ENCODE measurements at places on chromosomes 3 and 15.
A peak's percentile ranks its signal among the peaks of the same experiment; 100 is the strongest.

- DNase-seq, result no peak
Measured at GRCh38 chr3:14967285-14967684, 19.9 kb downstream of the NR2C2 start.

DNA sequence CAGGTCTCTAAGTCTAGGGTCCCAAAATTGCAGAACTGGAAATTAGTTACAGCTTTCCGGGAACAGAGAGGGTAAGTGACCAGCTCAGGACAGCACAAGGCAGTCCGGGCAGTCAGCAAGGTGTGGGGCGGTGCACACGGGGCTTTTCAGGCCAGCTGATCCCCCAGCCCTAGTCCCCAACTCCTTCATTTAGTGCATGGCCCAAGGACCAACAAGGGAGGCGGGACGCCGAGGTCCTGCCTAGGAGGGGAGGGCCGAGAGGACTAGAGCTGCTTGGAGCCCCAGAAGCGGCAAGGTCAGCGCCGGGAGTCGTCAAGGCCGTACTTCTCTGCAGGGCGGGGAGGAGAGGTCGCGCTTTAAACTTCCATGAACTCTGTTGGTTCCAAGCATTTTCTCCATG lies 2.0 kb upstream of the PDE8A start:
- no peak for DNase-seq

DNA sequence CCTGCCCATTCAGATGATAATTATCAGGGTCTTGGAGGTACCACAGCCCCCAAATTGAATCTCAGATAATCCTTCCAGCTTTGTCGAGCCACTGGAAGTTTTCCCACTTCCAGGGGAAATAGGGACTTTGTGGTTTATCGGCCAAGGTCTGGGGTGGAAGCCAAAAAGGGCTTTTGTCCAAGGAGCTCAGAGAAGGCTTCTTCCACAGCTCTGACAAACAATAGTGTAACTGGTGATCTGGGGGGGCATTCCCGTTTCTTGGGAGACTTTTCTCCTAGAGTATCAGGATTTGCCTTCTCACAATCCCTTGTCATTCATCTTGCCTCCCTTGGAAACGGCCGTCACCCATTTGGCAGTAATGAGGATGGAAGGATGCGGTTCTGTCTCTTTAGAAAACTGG lies 18.4 kb downstream of the SRGAP3 start:
- no peak for DNase-seq

DNA sequence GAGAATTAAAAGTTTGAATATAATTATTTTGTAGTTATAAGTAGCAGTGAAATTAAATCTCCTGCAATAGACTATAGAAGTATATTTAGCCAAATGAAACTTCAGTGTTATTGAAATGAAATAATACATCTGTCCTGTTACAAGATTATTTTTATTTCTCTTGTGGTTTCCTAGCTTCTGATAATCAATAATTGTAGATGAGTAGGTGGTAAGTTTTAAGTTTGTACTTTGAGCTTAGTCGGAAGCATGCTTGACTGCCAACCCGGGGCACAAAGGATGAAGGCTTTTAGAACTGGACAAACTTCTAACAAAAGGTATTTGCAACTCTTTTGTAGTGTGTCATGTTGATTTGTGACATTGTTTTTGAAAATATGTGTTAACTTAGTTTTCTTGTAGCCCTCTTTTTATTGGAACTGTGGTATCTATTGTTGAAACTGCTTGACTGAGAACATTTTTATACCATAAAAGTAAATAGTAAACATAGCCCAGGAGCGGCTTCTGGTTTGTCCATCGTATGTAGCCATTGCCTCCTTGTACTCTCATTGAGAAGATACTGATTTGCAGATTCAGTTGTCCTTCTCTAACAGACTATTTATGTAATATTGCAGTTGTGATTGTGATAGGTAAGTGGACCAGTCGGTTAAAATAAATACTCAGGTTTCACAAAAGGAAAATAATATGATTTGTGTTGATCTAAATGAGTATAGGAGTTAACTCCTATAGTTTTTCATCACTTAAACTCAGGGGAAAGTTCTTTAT lies 2.9 kb downstream of the CTNNB1 start:
- no peak for DNase-seq

DNA sequence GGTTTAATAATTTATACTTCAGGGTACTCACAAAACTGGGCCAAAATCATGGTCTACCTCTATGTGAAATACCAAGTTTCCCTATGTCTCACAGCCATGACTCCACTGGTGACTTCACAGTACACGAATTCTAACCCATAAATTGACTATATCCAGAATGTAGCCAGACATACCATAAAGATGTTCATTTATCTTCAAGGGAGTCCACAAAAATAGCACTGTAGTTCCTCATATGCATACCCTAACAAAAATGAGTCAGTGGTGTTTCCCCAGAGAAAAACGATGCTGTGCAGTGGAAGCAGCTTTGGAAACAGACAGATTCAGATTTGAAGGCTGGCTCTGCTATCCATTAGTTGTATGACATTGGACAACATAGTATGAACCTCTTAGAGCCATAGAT lies 438.8 kb downstream of the FHIT start:
- peak; percentile 59 for DNase-seq

DNA sequence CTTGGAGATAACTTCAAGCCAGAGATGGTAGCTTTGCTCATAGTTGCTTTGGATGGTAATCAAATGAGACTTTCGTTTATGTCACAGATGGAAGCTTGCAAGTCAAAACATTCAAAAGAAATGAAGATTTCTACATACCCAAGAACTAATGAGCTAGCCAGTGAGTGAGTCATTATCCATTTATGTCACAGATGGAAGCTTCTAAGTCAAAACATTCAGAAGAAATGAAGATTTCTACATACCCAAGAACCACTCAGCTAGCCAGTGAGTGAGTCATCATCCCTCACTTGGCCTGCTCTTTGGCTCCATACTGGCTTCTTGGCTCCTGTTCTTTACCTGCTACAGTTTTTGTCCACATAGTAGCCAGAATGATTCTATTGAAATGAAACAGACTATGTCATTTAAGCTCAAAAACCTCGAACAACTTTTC lies 559.8 kb upstream of the CBLB start:
- peak; percentile 99 for DNase-seq

DNA sequence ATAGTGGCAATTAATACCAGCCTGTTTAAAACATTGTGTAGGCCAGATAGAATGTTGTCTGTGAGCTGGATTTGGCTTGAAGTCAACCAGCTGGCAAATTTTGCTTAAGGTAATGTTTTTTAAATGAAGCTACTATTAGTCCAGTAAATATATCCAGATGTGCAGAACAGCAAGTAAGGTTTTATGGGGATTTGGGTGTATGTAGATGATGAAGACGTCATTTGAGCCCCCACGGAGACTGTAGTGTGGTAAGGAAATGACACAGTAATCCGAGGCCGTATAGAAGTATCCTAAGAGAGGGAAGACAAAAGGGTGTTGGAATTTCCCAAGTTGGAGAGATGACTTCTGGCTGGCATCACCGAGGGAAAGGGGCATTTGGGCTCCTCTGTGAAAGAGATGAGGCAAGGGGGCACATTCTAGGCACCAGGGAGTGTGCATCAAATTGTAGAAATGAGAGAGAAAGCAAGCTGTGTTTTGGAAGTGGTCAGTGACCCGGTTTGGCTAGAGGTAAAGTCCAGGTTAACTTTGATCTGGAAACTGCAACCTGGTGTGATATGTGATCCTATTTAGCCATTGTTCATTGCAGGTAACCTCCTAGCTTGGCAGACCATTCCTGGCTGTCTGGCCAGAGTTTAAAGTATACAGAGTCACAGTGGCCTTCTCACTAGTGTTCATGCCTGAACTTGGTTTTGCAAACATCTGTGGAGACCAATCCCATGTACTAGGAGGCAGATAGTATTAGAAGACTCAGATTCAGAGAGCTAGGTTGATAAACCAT lies 104.2 kb downstream of the ITPR1 start:
- DNase-seq, result no peak

- DNase-seq, result peak; percentile 60
Measured at GRCh38 chr3:56783644-56784447, 17.9 kb downstream of the ARHGEF3 start.

GRCh38 chr3:127395663-127396355 lies 108.0 kb upstream of the PRR20G start:
- DNase-seq, result no peak

- DNase-seq, result no peak
Measured at GRCh38 chr3:56137415-56137814, 330.9 kb downstream of the ERC2 start.

GRCh38 chr3:55333923-55334322 lies 153.2 kb downstream of the WNT5A start:
- peak; percentile 55 for DNase-seq

GRCh38 chr3:150331978-150332568 lies 76.0 kb upstream of the TSC22D2 start:
- no peak for DNase-seq

DNA sequence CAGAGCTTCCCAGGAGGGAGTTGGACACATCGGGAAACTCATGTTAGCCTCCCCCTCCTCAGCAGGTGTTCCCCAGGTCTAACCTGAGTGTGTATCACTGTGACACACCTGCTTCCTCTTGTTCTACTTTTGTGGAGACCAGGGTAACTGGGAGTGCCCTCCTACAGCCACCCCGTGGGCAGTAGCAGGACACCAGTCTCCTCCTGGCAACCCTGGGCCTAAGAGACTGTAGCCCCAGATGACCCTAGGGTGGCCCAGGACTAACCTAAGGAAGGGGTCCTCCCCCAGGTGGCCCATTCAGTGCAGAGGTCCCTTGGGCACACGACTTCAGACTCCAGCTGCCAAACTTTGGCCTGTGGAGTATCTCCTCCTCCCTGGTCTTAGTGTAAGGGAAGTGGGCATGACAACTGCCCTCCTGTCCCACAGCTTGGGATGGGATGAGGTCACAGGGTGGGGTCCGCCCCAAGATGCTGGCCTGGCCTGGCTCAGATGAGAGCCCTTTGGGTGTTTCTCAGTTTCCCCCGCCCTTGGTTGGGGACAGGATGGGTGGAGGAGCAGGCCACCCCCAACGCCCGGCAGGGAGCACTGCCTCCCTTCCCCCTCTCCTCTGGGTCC lies 4.8 kb downstream of the CSK start:
- no peak for DNase-seq

DNA sequence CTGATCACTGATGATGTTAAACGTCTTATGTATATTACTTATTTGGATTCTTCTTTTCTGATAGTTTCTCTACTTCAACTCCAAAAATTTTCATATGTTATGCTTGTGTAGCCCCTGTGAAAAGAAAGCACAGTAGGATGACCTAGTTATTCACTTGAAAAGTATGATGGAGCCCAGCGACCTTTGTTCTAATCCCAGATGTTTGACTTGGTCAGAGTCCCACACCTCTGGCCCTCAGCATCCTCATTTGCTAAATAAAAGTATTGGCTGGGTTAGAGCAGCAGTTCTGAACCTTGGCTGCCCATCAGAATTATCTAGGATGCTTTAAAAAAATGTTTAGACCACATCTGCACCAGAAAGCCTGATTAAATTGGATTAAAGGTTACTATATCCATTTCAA lies 173.7 kb downstream of the ATG7 start:
- DNase-seq, result no peak

DNA sequence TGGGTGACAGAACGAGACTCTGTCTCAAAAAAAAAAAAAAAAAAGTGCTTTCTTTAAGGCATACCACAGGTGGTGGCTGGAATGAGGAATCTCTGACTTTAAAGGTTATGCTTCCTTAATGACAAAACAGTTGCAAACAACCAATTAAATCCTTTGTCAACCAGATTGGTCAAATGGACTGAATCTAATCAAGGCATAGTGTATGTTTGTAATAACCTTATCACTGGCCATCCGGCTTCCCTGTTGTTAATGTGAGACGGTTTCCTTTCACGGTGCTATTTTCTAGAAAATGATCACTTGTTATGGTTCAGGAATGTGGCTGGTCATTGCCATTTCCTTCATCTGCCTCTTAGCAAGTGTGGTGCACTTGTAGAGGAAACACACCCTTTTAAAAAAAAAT lies 75.9 kb downstream of the FLNB start:
- no peak for DNase-seq

DNA sequence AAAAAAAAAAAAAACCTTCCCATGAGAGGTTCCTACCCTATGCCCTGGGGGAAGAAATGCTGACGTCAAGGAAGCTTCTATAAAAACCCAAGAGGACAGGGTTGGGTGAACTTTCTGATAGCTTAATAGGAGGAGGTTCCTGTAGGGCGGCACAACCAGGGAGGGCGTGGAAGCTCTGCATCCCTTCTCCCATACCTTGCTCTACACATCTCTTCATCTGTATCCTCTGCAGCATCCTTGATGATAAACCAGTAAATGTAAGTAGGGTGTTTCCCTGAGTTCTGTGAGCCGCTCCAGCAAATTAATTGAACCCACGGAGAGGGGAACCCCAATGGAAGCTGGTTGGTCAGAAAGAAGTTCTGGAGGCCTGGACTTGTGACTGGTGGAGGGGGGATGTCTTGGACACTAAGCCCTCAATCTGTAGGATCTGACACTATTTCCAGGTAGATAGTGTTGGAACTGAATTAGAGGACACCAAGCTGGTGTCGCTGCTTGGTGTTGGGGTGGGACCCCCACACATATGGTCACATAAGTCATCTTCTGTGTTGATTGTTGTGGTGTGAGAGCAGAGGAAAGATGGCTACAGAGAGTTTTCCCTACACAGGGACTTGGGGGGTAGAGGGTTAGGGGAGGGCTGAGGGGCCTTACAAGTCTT lies 91.5 kb downstream of the ST6GAL1 start:
- no peak for DNase-seq

DNA sequence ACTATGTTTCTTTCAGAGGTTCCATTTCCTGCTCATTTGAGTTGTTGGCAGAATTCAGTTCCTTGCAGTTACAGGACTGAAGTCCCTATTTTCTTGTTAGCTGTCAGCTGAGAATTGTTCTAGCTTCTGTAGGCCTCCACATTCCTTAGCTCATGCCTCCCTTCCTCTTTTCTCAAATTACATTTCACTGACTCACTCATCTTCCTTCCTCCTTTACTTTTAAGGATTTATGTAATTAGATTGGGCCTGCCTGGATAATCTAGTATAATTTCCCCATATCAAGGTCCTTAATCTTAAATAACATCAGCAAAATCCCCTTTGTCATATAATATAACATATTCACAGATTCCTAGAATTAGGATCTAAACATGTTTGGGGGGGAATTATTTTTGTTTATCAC lies 40.6 kb upstream of the RBMS3 start:
- peak; percentile 34 for DNase-seq

DNA sequence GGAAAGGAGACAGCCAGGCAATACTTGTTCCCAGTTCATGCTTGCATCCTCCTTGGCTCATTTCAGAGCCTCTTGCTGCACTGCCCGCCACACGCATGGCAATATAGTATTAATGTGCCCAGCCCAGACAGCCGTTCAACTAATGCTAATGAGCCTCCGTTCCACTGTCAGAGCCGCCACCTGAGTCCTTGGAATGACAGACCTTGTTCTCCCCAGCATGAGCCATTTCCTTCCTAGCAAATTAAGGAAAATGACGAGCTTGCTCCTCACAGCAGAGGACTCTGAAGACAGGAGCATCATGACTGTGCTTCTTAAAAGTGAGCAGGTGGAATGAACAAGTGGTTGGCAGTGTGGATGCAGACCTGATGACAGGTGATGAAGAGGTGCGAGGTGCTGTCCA lies 10.8 kb upstream of the LRRC15 start:
- no peak for DNase-seq

- no peak for DNase-seq
Measured at GRCh38 chr3:11779626-11780025, 67.1 kb downstream of the TAMM41 start.

Data from fibroblast of skin of left quadriceps (primary cell).